ENCODE measurements at places on chromosomes 7 and 10.

DNA sequence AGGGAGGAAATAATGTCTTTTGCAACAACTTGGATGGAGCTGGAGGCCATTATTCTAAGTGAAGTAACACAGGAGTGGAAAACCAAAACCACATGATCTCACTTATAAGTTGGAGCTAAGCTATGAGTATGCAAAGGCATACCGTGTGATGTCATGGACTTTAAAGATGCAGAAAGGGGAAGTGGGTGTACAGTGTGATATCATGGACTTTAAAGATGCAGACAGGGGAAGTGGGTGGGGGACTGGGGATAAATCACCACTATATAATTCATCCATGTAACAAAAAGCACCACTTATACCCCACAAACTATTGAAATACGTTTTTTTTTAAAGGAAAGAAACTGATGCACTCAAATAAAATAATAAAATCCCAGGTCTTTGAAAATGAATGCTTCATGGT is 29.5 kb downstream of the LYZL2 start:
- DNase-seq, result peak; percentile 91

DNA sequence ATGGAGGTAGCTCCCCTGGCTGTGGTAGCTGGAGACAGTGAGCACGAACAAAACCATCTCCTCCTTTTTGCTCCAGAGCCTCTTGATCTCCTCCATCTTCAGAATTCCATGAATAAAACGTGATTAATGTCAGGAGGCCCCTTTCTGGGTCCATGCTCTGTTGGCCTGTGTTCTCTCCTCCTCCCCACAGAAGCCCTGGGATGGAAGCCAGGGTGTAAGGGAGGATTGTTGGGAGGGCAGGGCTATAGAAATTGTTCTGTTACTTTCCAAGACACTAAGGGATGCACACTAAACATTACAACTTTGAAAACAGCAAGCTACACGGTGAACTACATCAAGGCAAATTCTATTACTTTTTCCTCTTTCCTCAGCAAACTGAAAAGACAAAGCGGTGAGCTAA is 96.3 kb downstream of the RNF216 start:
- DNase-seq, result no peak

DNA sequence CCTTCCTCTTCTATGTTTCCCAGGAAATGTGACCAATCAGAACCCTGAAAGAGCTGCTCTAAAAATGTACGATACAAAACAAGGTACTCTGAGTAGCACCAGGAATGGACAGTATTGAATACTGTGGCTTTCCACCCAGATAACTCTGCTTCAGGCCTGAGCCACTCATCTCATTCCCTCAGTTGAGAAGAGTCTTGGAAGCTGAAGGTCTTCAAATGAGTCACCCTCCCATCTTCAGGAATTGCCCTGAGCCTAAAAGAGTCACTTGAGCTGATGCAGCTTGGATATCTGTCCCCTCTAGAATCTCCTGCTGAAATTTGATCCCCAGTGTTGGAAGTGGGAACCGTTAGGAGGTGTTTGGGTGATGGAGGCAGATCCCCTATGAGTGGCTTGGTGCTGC is 210.4 kb downstream of the DGKI start:
- no peak for DNase-seq

GRCh38 chr10:73597346-73597745 is 6.2 kb upstream of the USP54 start:
- DNase-seq, result no peak

DNA sequence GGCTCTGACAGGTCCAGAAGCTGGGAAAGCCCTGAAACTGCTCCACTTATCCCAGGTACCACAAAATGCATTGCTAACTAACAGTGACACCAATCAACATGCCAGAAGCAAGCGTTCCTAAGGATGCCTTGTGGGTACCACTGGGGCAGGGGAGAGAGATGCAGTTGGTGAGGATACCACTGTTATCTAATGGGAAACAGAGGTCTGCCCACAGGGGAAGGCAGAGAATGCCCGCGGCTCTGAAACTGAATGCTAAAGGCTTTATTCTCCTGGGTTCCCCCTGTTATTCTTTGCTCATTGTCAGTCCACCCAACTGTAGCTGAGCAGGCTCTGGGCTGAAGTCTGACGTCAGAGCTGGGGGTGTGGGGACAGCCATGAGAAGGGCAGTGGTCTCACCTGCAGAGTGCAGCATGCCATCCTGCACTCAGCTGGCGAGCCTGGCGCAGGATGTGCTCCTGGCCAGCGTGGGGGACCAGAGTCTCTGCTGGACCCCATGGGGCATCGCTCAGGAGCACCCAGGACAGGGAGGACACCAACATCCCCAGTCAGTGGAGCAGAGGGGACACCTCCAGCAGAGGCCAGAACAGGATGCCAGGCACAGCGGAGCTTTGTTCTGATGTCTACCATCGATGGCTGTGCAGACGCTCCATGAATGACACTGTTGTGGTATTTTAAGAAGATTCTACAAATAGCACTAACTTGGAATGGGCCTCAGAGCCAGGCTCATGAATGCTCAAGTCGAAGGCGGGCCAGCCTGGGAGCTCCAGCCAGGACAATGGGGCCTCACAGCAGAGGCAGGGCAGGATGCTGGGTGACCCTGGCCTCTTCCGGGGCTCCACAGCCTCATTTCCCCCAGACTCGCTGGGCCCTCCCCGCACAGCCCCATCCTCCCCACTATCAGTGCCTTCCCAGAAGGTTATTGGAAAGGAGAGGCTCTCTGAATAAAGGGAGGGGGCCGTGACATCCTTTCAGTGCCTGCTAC is 95.8 kb downstream of the ARHGAP22 start:
- DNase-seq, result no peak

GRCh38 chr10:29658984-29659965 is 24.5 kb upstream of the SVIL start:
- peak; percentile 97 for DNase-seq

- no peak for DNase-seq
Observed at GRCh38 chr7:90777041-90777440, 180.9 kb downstream of the CDK14 start.

GRCh38 chr7:5177060-5177459 is 13.0 kb upstream of the WIPI2 start:
- DNase-seq, result no peak

DNA sequence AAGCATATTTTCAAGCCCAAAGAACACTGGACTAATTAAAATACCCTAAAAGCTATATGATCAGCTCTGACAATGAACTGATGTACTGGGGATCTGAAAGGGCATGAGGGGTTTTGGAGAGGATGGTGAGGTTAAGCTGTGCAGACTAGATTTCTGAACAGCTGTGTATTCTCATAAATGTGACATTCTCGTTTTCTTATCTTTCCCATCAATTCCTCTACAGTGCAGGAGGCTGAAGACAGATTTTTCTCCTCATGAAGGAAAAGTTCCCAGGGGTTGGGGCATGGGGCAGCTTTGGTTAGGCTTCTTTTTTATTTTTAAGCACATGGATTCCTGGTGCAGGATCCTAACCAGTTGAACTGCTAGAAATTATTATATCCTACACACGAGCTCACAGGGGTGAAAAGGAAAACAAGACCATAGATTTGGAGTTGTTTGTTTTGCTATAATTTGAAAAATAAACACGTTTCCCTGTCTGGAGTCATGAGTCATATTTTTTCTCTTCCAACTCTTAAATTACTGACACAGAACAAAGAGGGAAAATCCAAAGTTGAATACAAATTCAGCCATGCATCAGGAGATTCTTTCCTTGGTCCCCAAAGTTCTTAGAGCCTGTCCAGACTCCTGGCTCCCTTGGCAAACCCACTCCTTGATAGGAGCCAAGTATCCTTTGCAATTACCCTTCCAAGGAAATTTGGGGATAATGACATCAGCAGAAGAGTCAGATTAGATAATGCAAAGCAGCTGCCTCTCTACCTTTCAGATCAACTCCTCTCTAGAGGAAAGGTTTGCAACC is 147.7 kb upstream of the NPVF start:
- DNase-seq, result no peak

DNA sequence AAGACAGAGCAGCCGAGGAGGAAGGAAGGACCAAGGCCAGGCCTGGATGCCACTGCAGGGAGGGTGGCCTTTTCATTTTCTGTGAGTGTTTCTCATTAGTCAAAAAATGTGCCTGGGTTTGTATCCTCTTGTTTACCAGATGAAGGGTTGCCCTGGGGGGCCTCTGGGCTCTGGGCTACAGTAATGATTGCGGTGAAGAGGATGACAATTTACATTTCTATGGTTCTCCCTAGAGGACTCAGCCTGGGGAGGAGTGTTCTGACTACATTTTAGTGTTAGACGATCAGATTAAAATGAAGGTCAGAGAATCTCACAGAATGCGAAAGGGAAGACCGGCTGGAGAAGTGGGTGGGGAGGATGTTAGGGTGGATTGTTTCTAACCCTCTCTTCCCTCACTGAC is 108.0 kb upstream of the KMT2C start:
- DNase-seq, result no peak

DNA sequence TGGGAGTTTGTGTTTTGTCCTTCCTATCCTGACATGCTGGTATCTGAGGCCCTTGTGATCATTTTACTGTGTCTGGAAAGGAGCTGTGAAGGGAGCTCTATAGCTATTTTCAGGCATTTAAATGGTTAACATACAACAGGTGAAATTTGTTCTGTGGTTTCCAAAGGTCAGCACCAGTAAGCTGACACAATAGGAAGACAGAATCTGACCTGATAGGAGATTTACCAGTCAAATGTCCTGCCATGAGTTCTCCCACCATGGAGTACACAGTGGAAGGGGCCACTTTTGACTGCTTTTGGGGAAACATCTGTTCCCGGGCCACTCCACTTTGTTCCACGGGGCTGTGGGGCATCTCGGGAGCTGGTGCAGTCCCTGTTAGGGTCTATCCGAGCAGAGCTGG is 17.6 kb downstream of the FKBP6 start:
- no peak for DNase-seq

DNA sequence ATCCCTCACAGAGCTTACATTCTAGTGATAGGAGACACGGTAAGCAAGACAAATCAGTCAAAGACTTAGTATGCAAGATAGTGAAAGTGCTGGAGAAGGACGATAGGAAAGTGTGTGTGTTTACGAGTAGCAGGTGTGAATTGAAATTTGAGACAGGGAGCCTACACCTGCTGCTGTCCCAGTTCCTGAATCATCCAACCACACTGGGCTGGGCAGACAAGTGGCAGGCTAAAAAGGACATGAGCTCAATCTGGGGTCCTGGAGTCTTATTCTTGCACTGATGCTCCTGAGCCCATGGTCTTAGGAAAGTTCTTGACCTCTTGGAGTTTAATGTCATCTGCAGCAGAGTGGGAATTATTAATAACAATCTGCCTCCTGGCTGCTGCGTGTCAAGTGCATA is 16.2 kb downstream of the RBP3 start:
- no peak for DNase-seq

- no peak for DNase-seq
Observed at GRCh38 chr10:99565166-99565565, 32.4 kb downstream of the NKX2-3 start.

DNA sequence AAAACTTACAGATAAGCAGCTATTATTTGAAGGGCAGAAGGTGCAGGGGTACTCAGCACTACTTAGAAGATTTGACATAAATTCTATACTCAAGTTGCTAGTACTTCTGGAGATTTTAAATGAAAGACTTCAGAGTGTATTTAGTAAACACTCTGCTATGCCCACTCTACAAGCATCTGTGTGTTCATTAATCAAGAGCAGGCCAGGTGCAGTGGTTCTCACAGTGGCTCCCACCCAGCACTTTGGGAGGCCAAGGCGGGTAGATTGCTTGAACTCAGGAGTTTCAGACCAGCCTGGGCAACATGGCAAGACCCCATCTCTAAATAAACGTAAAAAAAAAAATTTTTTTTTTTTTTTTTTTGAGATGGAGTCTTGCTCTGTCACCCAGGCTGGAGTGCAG is 38.9 kb upstream of the TOMM7 start:
- DNase-seq, result no peak

DNA sequence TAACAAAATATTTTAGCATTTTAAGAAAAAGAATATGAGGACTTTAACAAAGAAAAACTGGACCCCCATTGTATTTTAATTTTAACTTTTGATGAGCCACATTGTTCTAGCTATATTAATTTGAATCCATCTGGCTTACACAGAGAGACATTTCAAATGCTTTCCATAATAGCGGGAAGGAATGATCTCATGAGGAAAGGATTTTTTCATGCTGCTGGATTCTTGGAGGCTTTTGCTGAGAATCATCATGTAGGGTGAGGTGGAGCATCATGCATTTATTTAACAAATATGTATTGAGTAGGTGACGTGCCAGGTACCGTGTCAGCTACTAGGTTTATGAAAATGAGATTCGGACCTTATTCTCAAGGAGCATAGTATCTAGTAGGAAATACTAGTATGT is 1006.3 kb downstream of the SORCS1 start:
- no peak for DNase-seq

Measured in suppressor macrophage treated with lipopolysaccharide for 4 hours (primary cell).